ENCODE measurements at places on chromosomes 11 and 22. TPM values are rescaled to one million over a fixed set of nuclear protein-coding genes. Genes with fewer than 3 reads are reported as not detected.

Gene HPX
- polyA plus RNA-seq = not detected

DNA sequence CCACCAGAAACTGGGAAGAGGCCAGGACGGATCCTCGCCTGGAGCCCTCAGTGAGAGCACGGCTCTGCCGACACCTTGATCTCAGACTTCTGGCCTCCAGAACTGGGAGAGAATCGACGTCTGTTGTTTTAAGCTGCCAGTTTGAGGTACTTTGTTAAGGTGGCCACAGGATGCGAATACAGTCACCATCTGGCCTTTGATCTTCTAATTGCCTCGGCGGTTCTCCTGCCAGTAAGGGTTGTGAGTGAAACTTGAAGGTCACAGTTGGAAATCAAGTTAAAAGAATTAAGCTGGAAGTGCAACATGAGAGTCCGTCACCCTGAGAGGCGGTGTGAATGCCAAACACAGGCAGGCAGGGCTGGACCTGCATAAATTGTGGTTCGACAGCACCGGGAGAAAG is 27.9 kb downstream of the PARVB start:
- no peak overlapping the region for H3K4me3 ChIP-seq
- H3K27ac ChIP-seq = no peak overlapping the region
- peaks cover 7% of the 10 kb centered on the region for H3K4me1 ChIP-seq
- H3K27me3 ChIP-seq = peaks cover 2% of the 10 kb centered on the region
- no peak for DNase-seq
- no peaks in the 10 kb centered on the region for H3K36me3 ChIP-seq

- peaks cover 1% of the 10 kb centered on the region for H3K27me3 ChIP-seq
- H3K4me1 ChIP-seq = no peaks in the 10 kb centered on the region
- H3K36me3 ChIP-seq = no peaks in the 10 kb centered on the region
- no peak overlapping the region for H3K27ac ChIP-seq
- DNase-seq = no peak
- H3K4me3 ChIP-seq = no peak overlapping the region
These were observed 5.9 kb upstream of the MRGPRF start for GRCh38 chr11:69018924-69019323.

DNA sequence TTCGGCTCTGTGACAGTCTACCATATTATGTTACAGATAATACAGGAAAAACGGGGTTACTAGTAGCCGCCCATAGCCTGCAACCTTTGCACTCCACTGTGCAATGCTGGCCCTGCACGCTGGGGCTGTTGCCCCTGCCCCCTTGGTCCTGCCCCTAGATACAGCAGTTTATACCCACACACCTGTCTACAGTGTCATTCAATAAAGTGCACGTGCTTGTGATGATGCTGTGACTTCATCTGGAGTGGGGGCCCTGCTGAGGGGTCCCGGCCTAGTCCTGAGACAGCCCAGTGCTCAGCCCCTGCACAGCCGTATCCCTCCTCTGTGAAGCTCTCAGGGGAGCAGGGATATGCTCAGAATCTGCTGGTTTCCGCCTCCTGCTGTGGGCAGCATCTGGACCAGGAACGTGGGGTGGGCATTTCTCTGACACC is 1.2 kb downstream of the IFITM1 start:
- peak overlapping the region; percentile 94 for H3K27ac ChIP-seq
- H3K4me1 ChIP-seq = peaks cover 27% of the 10 kb centered on the region
- peaks cover 19% of the 10 kb centered on the region for H3K36me3 ChIP-seq
- H3K27me3 ChIP-seq = no peaks in the 10 kb centered on the region
- peak overlapping the region; percentile 94 for H3K4me3 ChIP-seq

GRCh38 chr11:20518323-20518834 is 81.0 kb upstream of the SLC6A5 start:
- DNase-seq = no peak
- peaks cover 10% of the 10 kb centered on the region for H3K27me3 ChIP-seq
- H3K27ac ChIP-seq = no peak overlapping the region

DNA sequence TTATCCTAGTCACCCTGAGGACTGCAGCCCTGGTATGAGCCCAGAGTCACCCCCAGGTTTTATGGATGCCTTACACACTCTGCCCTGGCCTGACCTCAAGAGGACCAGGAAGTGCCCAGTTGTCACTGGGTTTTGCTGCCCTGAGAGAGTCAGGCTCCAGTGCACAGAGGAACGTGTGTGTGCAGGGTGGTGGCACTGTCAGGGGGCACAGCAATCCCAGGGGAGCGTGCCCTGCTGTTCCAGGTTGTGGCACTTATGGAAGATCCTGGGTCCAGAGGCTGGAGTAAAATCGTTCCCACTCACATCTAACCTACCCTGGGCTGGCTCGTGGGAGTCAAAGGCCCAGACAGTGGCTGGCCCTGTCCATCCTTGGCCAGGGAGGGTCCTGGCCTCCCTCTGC is 7.6 kb downstream of the APOBEC3A start:
- no peaks in the 10 kb centered on the region for H3K36me3 ChIP-seq
- H3K4me3 ChIP-seq = no peak overlapping the region
- H3K27ac ChIP-seq = no peak overlapping the region
- no peaks in the 10 kb centered on the region for H3K27me3 ChIP-seq

Data from naive thymus-derived CD8-positive, alpha-beta T cell (primary cell).